Posterior vena cava (tissue), 2 donors: ENCODE measurements at places on chromosomes 1 and 21.

GRCh38 chr1:243903041-243903440, 53.0 kb upstream of the AKT3 start:
- DNase-seq, result no peak

- DNase-seq, result no peak
These were observed 38.3 kb upstream of the NRDC start for GRCh38 chr1:51916587-51917405.

DNA sequence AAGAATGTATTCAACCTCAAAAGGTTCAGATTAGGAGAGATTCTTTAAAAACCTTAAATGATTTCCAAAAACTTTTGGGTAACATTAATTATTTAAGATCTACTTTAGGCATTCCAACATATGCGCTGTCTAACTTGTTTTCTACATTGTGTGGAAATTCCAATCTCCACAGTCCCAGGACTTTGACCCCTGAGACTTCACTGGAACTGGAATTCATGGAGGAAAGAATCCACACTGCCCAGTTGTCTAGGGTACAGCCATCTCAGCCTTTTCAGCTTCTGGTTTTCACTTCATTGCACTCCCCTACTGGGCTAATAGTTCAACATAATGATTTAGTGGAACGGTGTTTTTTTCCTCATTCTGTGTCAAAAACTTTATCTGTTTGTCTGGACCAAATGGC, 161.5 kb downstream of the IER5 start:
- no peak for DNase-seq

GRCh38 chr1:33074193-33074945, 6.6 kb upstream of the AZIN2 start:
- DNase-seq, result no peak

GRCh38 chr1:204574865-204575163, 58.6 kb downstream of the MDM4 start:
- no peak for DNase-seq

GRCh38 chr21:16522548-16522947, 792.8 kb downstream of the USP25 start:
- no peak for DNase-seq

DNA sequence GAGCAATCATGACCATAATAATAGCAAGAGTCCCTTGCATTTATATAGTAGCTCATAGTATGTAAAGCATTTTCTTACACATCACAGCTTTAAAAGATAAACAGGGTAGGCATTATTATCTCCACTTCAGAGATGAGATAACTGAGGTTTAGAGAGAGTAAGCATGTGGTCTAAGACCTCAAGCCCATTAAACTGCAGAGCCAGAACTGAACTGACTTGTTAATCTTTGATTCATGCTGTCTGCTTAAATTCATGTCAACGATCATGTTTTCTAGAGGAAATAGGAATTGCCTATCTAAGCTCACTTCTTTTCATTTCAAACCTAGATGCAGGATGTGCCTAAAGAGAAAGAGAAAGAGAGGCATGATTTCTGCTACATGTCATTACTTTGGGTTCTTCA, 524.8 kb downstream of the PTPRC start:
- DNase-seq, result no peak

DNA sequence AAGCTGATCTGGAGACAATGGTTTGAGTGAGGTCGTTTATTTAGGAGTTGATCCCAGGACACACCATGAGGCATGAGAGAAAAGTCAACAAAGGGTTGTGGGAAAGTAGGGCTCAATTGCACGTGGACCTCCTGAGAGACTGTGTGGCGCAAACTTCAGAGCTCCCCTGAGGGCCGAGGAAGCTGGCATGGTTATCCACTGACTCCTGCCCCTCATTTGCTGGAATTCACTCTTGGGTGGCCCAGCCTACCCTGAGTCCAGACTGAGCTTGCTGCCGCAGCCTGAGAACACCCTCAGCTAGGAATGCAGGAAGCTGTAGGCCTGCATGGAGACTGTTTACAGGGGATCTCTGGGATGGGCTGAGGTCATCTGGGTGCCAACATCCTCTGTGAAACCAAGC, 301.0 kb downstream of the RWDD3 start:
- no peak for DNase-seq

- no peak for DNase-seq
These were observed 307.0 kb downstream of the ST6GALNAC3 start for GRCh38 chr1:76381450-76382097.

GRCh38 chr1:79711001-79711431, 704.5 kb upstream of the ADGRL4 start:
- no peak for DNase-seq
